ENCODE measurements at places on chromosomes 6 and 20. TPM values are rescaled to one million over a fixed set of nuclear protein-coding genes. Genes with fewer than 3 reads are reported as not detected.
A peak's percentile ranks its signal among the peaks of the same experiment; 100 is the strongest.

Gene GPSM3
- total RNA-seq, result 7.1 TPM

Gene MCUR1
- 28.6 TPM for total RNA-seq

Gene TCF15
- 0.98 TPM for total RNA-seq

Gene SLC35F1
- total RNA-seq, result not detected

Gene SEMG1
- not detected for total RNA-seq

Gene STX11
- total RNA-seq, result 1.5 TPM

Gene ANKS1A
- total RNA-seq, result 18.8 TPM

Gene PLN
- not detected for total RNA-seq

DNA sequence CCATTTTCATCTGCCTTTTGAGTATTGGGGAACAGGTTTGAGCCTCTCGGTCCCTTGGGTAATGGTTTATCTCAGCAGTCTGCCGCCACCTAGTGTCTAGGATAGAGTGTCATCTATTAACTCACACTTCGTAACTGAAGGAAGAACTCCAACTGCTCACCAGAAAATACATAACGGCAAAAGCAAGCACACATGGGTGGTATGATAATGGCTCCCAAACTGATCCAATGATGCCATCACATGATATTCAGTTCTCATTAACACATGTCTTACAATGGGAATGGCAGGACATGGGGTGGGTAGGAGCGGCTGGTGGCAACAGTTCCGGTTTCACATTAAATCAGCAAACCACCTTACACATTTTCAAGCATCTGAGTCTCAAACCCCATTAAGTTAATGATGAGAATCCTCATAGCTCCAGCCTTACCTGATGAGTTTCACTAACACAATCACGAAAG lies 110.7 kb upstream of the PHACTR1 start:
- DNase-seq, result peak; percentile 82

DNA sequence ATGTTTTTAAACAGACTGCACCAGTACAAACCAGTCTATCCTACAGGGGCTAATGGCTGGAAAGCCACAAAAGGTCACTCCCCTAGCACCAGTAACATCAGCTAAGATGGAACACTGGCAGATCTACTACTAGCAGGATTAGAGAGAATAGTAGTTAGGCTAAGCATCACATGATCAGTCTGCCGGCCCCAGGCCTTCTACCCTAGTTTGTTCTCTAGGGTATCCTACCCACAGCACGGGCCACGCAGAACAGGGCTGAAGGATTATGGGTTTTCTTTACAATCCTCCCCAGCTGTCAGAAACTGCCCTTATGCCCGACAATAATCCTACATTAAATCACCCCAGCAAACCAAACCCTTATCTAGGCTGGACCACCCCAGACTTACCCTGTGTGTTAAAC lies 156.0 kb downstream of the LY86 start:
- DNase-seq, result no peak

DNA sequence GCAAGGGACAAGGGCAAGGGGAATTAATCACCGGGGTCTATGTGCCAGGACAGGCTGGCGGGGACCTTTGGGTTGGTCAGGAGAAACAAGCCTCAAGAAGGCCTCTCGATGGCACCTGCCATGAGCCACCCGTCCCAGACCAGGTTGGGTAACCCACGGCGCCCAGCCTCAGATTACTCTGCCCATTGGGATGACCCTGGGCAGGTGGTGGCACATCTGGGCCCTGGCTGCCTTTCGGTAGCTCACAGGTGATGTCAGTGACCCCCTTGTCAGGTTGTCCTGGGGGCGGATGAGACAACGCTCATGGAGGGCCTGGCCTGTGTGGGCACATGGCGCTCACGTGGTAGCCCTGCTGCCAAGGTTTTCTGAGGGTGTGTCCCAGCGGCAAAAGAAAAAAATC lies 152.2 kb downstream of the SYCP2 start:
- DNase-seq, result no peak

- no peak for DNase-seq
These were observed 13.4 kb downstream of the PBOV1 start for GRCh38 chr6:138204792-138205384.

- DNase-seq, result no peak
These were observed 7.9 kb downstream of the RPS6KA2 start for GRCh38 chr6:166618866-166619761.

DNA sequence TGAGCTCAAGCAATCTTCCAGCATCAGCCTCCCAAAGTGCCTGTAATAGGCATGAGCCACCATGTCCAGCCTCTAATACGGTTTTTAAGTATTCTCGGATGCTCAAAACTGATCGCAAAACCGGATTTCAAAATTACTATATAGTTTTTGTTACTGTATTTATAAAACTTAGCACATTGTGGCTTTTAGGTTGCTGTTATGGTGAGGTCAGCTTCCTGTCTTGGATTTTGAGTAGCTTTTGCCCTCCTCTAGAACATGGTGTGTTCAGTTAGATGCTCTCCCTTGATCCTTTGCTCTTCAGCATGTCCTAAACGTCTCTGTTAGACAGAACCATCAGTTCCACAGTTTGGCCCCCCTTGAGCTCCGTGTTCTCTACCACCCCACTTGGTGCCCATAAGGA lies 96.2 kb downstream of the RPP40 start:
- no peak for DNase-seq

GRCh38 chr20:40188319-40188718 lies 500.7 kb downstream of the MAFB start:
- no peak for DNase-seq

DNA sequence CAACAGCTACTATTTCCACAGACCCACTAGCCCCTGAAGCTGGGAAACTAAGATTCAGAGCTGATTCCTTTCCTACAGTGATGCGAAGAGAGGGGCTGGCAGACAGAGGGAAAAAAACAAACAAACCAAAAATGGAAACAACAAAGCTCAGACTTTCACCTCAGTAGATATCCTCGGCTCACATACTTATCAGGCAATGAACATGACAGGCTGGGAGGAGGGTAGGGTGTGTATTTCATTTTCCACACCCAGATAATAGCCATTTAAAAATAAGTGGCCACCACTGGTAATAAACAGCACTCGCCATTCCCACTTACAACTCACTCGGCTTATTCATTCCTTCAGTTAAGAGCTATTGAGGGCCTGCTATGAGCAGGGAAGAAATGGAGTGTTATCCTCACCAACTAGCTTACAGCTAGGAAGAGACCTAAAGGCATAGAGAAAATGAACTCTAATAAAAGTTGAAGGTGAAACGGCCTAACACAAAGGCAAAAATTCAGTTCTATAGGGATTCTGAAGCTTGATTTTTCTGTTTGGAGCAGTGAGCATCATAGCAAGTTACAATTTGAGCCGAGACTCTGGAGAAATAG lies 32.0 kb upstream of the SPTLC3 start:
- no peak for DNase-seq

DNA sequence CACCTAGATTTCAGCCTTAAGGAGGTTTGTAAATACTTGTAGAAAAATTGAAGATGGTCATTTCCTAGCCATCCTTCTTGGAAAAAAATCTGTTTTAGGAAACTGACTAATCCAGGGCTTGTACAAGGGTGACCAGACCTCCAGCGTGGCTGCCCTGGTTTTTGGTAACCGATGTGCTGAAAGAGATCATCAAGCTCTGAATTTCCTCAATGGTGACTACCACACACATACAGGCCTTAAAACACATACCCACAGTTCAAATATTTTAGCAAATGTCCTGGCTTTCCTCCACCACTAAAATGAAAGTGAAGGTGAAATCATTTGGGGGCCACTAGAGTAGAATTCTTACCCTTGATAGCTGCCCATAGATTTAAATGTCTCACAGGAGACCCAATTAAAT lies 215.3 kb upstream of the SUPT3H start:
- DNase-seq, result no peak

DNA sequence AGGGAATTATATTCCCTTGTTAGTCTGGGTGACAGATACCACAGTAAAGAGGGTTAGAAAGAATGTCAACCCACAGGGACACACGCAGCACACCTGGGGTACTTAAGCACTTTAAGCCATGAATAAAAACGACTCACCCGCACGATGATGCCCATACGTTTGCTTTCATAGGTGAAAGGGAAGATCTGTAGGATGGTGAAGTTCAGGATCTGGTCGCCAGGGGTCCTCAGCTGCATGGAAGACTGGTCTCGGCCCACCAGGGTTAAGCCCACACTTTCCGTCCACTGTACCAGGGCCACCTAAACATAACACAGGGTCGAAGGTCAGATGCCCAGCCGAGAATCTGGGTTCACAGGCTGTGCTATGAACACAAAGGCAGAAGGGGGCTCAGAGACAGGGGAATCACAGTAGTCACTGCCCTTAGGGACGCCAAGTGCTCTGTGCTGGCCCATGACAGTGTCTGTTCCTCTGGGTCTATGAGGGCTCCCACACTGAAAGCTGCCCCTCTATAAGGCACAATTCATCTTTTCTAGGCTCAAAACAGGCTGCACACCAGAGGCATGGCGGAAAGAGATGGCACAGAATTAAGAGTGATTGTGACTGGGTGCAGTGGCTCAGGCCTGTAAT lies 96.8 kb upstream of the NFATC2 start:
- DNase-seq, result peak; percentile 96

GRCh38 chr6:3751730-3752530 lies 417 bp upstream of the PXDC1 start:
- peak; percentile 88 for DNase-seq

- no peak for DNase-seq
These were observed 14.8 kb downstream of the C20orf96 start for GRCh38 chr20:275791-276190.

DNA sequence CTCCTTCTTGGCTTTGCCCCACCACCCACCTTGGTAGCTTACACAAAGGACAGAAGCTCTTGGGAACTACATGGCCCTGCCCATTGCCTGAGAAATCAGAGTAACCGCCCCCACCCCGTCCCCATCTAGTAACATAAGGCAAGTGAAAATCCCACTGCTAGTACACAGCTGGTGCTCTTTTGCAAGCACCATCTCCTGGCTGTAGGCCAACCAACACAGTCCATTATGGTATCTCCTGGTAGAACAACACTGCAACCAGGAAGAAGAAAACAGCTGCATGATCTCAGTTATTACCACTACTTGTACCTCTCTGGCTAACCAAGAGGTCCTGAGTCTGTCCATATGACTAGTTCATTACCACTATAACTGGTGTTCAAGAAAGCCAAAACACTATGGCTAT lies 841.1 kb upstream of the MANEA start:
- DNase-seq, result no peak

GRCh38 chr20:57953638-57954037 lies 243.8 kb upstream of the PMEPA1 start:
- peak; percentile 59 for DNase-seq

GRCh38 chr20:49775229-49775693 lies 37.4 kb upstream of the SLC9A8 start:
- DNase-seq, result peak; percentile 88

All from PC-3 (cell line).